ENCODE measurements at places on chromosomes 4 and X. TPM values are rescaled to one million over a fixed set of nuclear protein-coding genes. Genes with fewer than 3 reads are reported as not detected.

GRCh38 chr4:120682981-120683380 lies 239.5 kb downstream of the PRDM5 start:
- no peak for DNase-seq

DNA sequence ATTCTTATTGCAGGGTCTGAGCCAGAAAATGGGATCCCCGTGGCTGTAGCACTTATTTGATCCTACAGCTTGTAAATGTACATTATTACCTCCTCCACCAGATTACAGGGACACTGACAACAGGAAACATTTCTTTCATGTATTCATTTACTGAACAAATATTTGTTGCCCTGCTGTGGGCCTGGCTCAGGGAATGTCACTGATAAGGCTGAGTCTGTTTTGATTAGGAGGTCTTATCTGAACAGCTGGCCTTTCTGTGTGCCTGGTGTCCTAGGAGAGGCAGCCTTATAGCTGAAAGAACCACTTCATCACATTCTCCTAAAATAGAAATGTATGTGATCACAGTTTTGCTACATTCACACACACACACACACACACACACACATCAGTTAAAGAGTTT lies 45.5 kb upstream of the PROM1 start:
- DNase-seq: no peak

DNA sequence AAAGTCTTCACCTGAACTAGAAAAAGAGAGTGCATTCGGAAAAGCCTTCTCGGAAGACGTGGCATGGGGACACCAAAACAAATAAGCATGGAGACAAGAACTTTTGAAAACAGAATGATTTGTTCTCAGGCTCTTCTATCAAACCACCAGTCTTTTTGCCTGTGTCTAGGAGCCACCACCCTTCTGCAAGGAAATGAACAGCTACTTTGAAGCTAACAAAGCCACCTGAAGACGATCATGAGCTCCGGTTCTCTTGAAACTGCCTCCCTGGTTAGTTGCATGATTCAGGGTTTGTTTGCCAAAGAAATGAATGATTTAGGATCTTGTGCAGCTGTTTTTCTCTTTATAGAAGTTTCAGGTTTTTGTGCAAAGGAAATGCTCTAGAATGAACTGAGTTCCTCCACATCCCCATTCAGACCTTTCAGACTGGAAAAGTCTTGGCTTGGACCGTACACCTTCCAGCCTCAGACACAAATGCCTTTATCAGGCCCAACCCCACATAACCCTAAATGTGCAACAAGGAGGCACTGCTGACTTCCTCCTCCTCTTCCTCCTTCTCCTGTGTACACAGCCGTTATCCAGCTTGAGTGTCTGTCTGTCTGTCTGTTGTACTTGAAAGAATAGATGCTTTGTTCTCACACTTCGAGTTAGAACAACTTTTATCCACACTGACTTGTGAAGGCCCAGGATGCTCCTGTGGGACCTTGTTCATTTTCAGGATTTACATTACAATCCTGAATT lies 334.8 kb upstream of the KLF3 start:
- DNase-seq: no peak

GRCh38 chr4:80740375-80740774 lies 290.1 kb upstream of the BMP3 start:
- no peak for DNase-seq

DNA sequence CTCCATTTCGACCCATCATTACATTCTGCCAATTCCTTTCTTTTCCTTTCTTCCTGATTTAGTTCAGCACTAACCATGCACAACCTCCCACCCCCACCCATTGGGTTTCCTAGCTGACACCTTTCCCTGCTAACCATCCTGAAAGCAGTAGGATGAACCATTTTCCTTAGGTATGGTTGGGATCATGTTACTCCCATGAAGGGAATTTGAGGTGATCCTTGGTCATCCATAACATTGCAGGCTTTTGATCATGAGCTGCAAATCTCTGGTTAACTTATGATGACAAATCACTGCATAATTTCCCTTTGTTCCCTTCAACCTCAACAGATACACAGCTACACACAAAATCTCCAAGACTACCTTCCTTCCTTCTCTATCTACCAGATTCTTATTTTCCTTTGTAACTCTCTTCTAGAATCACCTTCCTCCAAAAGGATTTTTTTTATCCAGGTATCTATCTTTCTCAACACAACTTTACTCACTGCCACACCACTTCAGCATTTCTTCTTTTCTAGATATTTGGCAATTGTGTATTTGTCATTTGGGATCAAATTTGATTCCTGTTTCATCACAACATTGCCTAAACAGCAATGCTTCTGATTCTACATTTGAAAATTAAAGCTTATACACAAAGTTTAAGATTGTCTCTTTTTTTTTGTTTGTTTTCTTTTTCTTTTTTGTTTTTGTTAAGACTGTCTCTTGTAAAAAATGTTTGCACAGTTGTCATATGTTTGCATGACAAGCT lies 145.1 kb downstream of the RBM47 start:
- DNase-seq: no peak

GRCh38 chrX:130120746-130121504 lies 10.6 kb upstream of the ELF4 start:
- DNase-seq: no peak

DNA sequence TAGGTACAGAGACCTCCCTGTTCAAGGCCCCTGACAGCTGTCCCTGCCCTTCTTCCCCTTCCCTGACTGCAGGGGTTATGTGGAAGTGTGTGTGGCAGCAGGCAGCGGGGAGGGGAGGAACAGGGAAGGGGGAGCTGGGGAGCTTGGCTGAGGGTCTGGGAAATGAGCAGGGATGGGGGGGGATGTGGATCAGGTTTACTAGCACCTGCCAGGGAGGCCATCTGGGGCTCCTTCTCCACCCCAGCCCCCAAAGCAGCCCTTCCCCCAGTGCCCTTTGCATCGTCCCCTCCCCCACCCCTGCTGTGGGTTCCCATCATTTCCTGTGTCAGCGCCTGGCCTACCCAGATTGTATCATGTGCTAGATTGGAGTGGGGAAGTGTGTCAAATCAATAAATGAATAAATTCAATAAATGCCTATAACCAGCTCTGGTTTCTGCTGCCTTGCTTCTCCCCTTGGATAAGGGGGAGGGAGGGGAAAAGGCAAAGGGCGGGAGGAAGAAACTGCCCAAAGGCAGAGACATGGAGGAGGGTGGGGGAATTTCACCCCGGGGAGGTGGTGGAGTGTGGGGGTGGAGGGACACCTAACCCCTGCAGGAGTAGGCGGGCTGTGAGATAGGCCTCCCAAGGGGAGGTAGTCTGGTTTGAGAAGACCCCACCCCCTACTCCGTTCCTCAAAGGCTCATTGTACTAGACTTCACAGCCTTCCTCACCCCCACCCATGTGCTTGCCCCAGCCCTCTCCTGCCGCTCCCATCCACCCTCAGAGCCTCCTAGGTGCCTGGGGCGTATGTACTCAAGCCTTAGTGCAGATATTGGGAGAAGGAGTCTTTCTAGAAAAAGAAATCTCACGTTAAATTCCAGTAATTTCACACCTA lies 3.2 kb downstream of the CXorf65 start:
- no peak for DNase-seq

DNA sequence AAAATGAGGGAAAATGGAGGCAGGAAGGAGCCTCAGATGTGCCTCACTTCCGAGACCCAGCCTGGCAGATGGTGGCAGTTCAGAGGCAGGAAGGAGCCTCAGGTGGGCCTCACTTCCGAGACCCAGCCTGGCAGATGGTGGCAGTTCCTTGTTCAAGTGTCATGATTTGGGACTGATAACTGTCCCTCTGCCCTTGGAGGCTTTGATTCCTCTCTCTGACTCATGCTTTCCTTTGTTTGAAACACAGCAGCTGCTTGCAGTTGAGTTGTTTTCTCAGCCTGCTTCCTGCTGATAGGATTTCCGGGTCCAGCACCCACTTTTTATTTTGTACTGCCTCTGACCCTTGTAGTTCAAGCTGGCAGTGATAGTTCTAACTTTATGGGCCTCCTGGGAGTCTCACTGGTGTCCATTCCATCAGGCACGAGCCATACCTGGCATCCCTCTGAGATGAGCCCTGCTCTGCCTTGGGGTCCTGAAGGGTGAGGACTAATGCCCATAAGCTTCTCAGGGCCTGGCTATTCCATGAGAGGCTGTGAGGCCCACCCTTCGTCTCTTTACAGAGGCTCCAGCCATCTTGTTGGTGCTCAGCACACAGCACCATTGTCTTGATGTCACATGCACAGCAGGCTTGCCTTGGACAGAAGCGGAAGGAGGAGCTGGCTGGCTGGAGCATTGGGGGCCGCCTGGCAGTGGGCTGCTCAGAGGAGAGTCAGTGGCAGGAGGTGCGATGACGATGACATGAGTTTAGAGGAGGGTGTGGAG lies 13.0 kb downstream of the RGS12 start:
- DNase-seq: no peak

- no peak for DNase-seq
These were observed 850 bp downstream of the IGBP1 start for GRCh38 chrX:70134116-70134477.

Gene SRPK3
- 0.90 TPM for polyA plus RNA-seq

Gene CT45A3
- not detected for polyA plus RNA-seq

Gene MSANTD1
- polyA plus RNA-seq: 0.36 TPM

Gene HPSE
- polyA plus RNA-seq: 1.00 TPM

Gene NUP62CL
- polyA plus RNA-seq: 11.7 TPM

Data from right renal pelvis (tissue), 4 donors.